ENCODE measurements at places on chromosomes 11 and 22.

DNA sequence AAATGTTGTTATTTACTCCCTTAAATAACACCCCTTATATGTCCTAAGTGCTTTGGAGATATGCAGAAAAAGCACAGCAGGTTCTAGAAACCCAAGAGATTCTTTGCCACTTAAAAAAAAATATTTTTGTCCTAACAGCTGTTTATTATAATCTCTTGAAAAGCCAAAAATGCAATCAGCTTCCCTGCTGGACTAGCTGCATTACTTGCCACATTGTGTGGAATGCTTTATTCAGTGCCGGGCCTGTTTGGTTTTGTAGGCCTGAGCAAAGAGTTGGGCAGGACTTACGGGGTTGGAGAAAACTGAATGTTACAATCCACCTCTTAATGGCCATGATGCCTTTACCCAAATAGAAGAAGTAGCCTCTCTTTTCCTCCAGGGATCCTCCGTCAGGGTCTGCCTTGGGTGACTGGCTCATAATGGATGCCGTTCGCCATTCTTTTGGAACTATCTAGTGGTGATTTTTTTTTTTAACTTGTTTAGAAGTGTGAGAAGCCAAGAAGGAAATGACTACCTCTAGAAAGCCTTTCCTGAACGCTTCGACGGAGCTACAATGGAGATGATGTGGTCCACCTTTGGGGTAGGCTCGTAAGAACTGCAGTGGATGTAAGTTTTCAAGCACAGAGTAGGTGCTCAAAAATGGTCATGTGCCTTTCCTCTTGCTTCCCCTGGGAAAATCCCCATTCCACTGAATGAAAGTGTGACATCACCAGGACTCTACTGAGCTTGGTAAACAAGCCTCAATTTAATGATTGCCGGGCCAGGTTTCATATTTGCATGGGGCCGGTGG, 241.3 kb upstream of the NCAM1 start:
- DNase-seq: no peak

DNA sequence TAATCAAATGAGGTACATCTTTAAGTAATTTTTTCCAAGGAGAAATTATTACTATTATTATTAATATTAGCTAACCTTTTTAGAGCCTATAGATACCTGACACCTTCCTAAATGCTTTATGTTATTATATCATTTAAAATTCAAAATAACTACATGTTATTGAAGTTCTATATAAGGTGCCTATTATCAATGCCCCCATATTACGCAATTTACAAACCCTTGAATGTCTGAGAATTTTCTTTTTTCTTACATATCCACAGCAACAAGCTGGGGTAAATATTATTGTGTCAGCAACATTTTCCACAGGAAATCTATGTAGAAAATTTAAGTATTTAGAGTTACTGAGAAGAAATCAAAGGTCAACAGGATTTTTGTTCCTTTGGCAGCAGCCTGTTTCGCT, 327.3 kb downstream of the NXPE2 start:
- DNase-seq: no peak

- DNase-seq: no peak
These were observed 1145.1 kb downstream of the LRRC4C start for GRCh38 chr11:40314327-40314726.

DNA sequence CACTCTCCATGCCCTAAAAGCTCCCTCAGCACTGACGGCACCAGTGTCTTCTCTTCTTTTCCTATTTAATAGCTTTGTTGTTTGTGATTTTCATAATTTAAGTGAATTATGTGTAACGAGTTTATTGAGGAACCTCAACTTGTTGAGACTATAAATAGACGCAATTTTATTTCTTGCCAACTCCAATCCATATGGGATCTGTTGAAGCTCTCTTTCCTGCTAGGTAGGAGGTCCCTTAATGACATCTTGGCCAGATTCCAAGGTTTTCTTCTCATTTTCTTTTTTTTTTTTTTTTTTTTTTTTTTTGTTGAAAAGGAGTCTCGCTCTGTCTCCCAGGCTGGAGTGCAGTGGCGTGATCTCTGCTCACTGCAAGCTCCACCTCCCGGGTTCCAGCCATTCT, 14.2 kb downstream of the RTL6 start:
- DNase-seq: peak; percentile 35

GRCh38 chr11:11605821-11606450, 15.9 kb downstream of the GALNT18 start:
- no peak for DNase-seq

DNA sequence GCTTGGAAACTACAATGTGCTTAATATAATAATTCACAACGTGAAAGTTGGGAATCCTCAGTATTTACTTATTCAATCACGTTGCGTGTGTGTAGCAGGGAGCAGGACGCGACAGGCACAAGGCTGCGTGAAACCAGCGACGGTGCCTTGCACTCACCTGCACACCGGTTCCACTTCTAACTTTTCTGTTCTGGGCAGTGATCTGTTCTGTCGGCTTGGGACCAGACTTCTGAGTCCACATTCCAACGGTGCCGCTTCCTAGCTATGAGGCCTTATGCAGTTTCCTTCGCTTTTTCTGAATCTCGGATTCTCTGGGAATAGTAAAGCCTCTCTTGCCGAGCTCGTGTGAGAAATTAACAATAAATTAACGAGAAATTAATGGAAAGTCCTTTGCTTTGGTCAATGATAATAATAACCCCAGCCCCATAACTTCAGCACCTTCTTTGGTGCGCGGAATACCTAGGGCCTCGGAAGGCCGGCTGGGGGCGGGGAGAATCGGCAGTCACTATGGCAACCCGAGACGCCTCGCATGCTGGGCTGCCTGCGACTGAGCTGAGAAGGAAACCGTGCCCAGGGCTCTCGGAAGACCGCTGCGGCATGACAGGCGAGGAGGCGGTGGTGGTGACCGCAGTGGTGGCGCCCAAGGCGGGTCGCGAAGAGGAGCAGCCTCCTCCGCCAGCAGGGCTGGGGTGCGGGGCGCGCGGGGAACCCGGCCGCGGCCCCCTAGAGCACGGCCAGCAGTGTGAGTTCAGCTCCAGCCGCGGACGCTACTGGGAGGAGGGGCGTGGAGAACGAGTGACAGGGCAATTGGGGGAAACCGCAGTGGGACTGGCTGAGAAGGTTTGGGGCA, at the start of gene C11orf97:
Gene C11orf97, plus strand, starts transcription at position 530 of the 850 bp plus-strand sequence. Its CDS starts 68 bp downstream, at position 598.
- no peak for DNase-seq

GRCh38 chr22:24408630-24409029, 18.8 kb upstream of the ADORA2A start:
- DNase-seq: no peak

GRCh38 chr22:45673482-45674175, 2.0 kb downstream of the ATXN10 start:
- no peak for DNase-seq

DNA sequence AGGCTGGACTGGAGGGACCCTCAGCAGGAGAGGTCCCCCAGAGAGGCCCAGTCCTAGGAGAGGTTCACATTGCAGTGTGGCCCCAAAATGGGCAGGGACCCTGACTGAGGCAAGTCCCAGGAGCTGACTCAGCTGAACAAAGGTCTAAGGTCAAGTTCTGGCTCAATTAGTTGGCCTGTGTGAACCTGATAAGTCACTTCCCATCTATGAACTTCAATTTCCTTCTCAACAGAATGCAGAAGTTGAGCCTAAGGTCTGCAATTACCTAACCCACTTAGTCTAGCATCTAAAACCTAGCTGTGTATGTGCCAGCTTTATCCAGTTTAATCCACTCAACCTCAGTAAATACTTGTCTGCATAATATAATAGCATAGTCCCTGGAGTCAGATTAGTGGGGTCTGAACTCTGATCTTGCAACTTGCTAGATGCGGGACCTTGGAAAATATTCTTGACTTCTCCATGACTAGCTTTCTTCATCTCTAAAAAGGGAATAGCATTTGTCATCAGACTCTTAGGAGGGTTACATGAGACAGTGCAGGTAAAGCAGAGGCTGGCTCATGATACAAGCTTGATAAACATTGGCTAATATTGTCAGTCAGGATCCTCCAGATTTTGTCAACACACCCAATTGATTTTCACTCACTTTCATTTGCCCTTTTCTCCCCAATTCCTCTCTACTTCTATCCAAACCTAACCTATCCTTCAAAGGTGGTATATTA, 465.5 kb downstream of the INSC start:
- no peak for DNase-seq

- no peak for DNase-seq
These were observed 19.8 kb downstream of the TRIM5 start for GRCh38 chr11:5665051-5665570.

- no peak for DNase-seq
These were observed 170.9 kb downstream of the MIAT start for GRCh38 chr22:26828311-26828710.

DNA sequence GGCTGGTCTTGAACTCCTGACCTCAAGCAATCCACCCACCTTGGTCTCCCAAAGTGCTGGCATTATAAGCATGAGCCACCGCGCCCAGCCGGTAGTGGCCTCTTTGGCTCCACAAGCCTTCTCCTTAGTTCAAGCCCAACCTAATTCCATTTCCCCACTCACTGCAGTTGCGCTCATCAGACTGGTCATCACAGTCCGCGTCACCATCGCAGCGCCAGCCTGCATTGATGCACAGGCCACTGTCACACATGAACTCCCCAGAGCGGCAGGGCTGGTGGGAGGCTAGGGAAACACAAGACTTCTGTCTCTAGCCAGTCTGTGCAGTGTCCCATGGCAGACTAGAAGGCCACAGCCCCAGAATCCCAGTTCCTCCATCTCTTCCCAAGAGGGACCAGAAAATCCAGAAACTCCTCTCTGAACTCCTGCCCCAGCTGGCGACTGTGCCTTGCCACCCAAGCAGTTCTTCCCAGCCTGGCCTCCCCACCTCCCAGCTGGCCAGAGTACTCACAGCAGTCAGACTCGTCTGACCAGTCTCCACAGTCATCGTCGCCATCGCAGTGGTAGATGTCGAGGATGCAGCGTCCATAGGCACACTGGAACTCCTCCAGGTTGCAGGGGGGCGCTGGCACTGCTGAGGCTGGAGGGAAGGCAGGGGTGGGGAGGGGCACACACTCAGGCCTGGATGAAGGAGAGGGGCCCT, 19.8 kb downstream of the LRP4 start:
- no peak for DNase-seq

GRCh38 chr11:3925513-3925912, 70.0 kb downstream of the STIM1 start:
- no peak for DNase-seq

DNA sequence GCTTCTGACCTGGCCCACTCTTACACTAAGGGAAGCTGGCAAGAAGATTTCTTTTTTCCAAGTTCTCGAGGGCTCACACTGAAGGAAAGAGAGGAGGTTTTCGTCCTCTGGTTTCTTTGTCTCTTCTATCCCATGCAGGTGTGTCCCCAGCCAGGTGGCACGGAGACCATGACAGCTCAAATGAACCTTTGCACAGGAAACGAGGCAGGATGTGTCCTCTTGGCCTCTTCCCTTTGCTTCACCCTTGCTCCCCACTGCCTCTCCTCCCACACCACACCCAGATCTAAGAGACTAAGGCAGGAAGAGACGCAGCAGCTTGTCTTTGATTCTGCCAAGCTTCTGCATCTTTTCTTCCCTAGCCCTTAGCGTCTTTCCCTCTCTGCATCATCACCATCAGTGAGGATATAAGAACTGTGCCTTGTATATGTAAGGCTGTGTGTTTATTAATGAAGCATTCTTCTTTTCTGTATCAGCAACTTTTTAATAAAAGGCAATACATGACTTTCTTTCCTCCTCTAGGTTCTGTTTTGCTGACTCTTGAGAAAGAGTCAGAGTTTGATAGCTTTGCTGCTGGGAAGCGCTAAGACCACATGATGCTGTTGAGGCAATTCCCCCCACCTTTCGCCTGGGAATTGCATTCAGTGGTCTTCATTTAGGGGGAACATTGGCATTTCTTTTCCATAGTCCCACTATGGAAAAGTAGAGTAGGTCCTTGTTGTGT, 56.0 kb upstream of the PARVA start:
- DNase-seq: no peak

- DNase-seq: peak; percentile 93
These were observed 104.5 kb upstream of the TEAD1 start for GRCh38 chr11:12569499-12570425.

GRCh38 chr11:9575260-9576240, 2.1 kb downstream of the WEE1 start:
- peak; percentile 93 for DNase-seq

- DNase-seq: no peak
These were observed 3.4 kb downstream of the MALAT1 start for GRCh38 chr11:65502274-65502554.

- DNase-seq: no peak
These were observed 58.0 kb downstream of the ARFGAP3 start for GRCh38 chr22:42799061-42799460.

DNA sequence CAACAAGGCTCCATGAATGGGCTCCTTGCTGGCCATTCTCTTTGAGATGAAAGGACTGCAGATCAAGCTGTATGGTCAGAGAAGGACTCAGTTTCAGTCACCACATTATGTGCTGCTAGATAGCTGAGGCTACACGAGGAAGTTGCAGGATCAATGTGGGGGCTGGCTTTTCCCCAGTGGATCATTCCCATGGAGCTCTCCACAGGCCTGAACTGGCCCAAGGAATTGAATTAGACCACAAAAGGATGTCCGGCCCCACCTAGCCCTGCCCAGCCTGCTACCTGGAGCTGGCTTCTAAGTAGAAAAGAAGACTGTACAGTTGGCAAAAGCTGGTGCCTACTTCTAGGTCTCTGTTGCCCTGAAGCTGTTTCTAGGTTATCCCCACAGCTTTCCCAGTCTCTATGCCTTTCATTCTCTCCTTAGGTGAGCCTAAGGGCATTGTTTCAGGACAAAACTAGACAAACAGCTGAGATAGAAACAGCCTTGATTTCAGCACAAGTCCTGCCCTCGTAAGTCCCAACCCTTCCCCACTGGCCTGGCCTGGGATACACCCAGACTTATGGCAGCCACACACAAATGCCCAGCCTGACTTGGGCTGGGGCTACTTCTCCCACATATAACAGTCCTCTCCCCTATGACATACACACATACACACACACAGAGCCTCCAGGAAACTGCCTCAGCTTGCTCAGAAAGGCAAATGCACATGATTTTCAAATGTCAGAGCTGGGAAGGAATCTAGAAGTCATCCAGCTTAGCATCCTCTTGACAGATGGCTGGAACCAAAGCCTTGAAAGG, 129.1 kb upstream of the NCAM1 start:
- DNase-seq: no peak

- DNase-seq: peak; percentile 8
These were observed 504 bp upstream of the ZNF215 start for GRCh38 chr11:6925636-6926207.

GRCh38 chr11:7253800-7254199, 2.1 kb downstream of the SYT9 start:
- no peak for DNase-seq

- peak; percentile 98 for DNase-seq
These were observed 93.8 kb upstream of the BLID start for GRCh38 chr11:122209619-122210366.

DNA sequence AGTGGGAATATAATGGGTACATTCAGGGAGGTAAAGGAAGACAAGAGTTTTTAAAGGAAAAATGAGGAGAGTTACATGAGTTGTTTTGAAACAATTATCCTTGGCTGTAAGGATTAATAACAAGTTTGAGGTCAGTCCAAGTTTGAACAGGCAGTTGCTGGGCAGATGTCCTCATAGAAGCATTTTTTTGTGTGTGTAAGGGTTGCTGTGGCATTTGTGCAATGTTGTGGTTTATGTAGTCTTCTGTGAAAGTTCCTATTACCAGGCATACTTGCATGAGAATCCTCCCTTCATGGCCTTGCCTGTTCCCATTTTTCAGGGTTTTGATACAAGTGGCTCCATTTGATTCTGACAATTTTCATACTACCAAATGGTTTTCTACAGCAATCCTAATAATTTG, 400.2 kb downstream of the KCNA4 start:
- DNase-seq: no peak

Data from fibroblast of the aortic adventitia (primary cell).